ENCODE measurements at places on chromosomes 11 and 22. TPM values are rescaled to one million over a fixed set of nuclear protein-coding genes. Genes with fewer than 3 reads are reported as not detected.

MS4A4E gene
- not detected for polyA plus RNA-seq

RFPL2 gene
- polyA plus RNA-seq: 0.40 TPM

APOL6 gene
- not detected for polyA plus RNA-seq

GGTLC2 gene
- polyA plus RNA-seq: not detected

WNT7B gene
- not detected for polyA plus RNA-seq

- DNase-seq: no peak
These were observed 357.0 kb downstream of the LRRC4C start for GRCh38 chr11:41102471-41102870.

MICALL1 gene
- polyA plus RNA-seq: 10.2 TPM

TIMP3 gene
- polyA plus RNA-seq: 85.9 TPM

DNA sequence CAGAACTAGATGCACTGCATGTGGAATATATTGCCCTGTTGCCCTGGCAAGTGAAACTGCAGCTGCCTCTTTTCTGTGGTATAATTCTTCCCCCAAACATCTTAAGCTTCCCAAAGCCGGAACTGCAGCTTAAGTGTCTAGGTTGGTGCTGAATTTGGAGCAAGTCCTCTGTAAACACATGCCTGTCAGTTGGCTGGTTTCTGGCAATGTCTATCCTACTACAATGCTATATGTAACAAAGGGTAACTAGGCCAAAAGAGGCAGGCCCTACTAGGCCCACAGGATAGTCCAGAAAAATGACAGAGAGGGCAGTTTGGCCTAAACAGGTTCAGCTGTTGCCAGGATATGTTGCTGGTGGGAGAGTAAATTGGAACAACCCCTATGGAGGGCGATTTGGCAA, 27.9 kb downstream of the ASCC2 start:
- peak; percentile 8 for DNase-seq

GRCh38 chr22:23774114-23774921, 1.7 kb downstream of the MMP11 start:
- DNase-seq: no peak

GRCh38 chr11:69393178-69393832, 88.2 kb upstream of the LINC01488 start:
- DNase-seq: no peak

MDK gene
- polyA plus RNA-seq: 3,769 TPM

- DNase-seq: no peak
These were observed 256.3 kb upstream of the ARHGAP20 start for GRCh38 chr11:110968348-110969062.

DNA sequence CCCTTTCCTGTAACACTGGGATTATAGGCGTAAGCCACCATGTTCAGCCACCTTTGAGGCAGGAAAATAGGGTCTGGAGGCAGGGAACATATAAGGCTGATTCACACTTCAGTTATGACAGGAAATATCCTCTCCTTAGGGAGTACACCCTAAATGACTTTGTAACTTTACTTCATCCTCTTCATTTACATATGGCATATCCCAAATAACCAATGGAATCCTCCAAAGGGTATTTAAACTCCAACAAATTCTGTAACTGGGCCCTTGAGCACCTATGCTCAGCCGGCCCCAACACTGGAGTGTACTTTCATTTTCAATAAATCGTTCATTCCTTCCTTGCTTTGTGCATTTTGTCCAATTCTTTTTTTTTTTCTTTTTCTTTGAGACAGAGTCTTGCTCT, 1.6 kb upstream of the KAT5 start:
- DNase-seq: no peak

- no peak for DNase-seq
These were observed 4.3 kb upstream of the FLI1 start for GRCh38 chr11:128689591-128689947.

DNA sequence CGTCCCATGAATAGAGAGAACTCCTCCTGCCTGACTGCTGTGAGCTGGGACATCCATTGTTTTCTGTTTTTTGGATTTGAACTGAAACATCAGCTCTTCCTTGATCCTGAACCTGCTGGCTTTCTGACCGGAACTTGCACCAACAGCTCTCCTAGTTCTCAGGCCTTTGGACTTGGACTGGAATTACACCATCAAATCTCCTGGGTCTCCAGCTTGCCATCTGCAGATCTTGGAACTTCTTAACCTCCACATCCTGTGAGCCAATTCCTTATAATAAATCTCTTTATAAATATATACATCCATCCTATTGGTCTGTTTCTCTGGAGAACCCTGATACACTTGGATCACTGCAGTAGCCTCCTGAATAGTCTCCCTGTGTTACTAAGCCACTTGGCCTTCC, 42.1 kb downstream of the HTR3A start:
- DNase-seq: no peak

NUCB2 gene
- polyA plus RNA-seq: 120 TPM

DNA sequence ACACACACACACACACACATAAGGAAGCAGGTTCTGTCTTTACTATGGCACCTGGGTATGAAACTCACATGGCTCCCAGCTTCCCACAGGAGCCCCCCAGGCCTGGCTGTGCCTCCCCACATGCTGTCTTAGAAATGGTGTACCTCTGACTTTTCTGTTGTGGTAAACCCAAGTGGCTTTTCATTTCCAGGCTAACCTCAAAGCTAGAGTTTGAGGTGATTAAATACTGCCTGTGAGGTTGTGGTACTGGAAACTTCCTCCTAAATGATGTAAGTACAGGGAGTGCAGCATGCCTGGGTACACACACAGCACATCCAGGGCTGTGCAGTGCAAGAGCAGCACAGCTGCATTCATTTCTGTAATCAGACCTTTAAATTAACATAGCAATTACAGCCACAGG, 34.4 kb downstream of the ME3 start:
- no peak for DNase-seq

GRCh38 chr11:57279116-57279515, 42.1 kb upstream of the APLNR start:
- DNase-seq: no peak

DNA sequence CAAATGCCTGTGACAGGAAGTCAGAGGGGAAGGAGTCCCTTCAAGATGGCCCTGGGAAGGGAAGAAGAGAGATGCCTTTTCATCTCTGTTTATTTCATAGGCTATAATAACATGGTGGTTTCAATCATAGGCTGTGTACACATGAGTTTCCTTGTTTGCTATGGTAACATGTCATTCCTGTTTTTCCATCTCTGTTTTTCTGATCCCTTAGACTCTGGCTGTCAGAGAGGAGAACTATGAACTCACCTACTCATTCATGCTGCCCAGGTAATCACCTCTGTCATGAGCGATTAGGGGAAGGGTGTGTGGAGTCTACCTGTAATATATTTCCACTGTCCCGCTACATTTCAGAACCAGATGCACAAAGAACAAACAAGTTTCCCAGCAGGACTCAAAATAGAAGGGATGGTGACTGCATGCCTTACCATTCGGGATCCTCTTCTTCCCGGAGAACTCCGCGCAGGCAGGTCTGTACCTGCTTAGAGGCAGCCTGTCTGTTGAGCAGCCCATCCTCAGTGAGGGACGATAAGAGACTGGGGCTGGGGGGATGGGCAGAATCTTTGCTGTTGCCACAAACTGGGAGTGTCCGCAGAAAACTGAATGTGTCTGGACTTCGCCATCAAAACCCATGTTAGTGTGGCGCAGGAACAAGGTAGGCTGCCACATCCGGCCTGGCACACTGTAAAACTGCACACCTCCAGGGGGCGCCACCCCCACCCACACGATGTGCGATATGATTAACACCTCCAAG, 7.1 kb upstream of the PEX26 start:
- no peak for DNase-seq

GRCh38 chr22:21451545-21452520, 15.4 kb upstream of the TMEM191C start:
- no peak for DNase-seq

DNA sequence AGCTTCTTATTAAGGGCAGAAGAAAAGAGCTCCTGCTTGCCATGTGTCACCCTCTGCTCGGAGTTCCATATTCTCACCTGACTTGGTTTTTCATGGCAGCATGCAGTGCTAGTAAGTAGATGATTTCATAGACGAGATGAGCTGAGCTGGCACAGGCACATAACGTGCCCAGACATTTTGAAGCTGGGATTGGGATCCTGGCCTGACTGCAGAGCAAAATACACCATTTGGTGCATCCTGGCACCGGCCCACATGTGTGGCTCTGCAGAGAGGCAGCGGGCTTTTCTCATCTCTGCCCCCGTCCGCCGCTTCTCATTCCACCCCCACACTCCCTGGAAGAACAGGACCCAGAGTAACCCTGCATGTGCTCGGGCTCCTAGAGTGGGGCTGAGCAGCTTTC, 24.8 kb downstream of the FAM118A start:
- no peak for DNase-seq

GRCh38 chr11:18393581-18394274, 635 bp upstream of the LDHA start:
- DNase-seq: peak; percentile 19

DNA sequence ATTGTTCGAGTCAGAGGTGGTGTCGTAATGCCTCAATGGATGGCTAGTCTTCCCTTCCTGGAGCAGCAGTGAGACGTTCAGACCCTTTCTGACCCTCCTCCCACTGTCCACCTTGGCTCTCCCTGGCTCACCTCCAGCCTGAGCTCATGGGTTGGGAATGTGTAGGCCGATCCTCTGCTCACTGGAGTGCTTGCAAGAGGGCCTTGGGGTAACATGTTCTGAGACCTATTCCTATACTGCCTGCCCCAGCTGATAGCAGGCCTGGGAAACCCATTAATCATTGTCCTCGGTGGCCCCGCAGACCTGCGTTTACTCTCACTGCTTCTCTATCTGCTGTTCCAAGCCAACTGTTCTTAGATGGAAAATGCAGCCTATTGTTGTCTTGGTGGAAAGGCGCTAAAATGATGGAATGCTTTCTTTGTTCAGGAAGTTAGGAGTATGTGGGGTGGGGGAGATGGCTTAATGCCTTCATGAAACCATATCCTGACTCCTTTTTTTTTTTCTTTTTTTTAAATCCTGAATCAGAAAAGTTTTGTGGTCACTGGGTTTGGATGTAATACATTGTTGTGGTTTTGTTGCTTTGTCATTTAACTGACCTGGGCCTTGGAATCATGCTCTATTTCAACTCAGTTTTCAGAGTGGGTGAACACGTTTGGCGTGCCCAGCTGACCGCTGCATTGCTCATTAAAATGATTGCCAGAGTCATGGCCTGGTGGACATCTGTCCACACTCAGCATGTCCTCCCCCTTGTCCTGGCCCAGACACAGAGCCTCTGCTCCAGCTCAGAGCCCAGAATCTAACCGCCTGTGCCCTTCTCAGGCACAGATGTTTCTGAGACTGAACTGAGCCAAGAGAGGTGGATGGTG, 72.5 kb downstream of the MICAL2 start:
- DNase-seq: peak; percentile 90

CWF19L2 gene
- polyA plus RNA-seq: 4.5 TPM

DNA sequence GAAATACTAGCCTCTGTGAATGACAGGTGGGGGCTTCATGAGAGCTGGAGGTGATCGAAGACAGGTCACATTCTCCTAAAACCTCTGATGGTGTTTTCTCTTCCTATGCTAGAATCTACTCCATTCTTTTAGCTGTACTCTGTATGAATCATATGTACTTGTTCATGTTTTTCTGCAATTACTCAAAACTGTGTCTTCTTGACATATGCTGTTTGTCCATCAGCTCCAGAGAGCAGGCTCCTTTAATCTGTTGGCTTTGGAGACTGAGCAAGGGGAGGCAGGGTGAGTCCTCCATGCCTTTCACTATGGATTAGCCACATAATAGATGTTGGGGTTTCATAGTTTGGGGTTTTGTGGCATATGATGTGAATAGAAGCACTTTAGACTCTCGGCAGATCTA, 598.8 kb downstream of the NTM start:
- DNase-seq: no peak

MS4A6E gene
- not detected for polyA plus RNA-seq

PIWIL4 gene
- polyA plus RNA-seq: 2.3 TPM

JHY gene
- polyA plus RNA-seq: 2.5 TPM

GRCh38 chr11:25775603-25776002, 556.3 kb upstream of the ANO3 start:
- no peak for DNase-seq

GRCh38 chr11:11706028-11706427, 84.2 kb upstream of the GALNT18 start:
- no peak for DNase-seq

TEX12 gene
- polyA plus RNA-seq: not detected

DNAJB7 gene
- 0.39 TPM for polyA plus RNA-seq

DNA sequence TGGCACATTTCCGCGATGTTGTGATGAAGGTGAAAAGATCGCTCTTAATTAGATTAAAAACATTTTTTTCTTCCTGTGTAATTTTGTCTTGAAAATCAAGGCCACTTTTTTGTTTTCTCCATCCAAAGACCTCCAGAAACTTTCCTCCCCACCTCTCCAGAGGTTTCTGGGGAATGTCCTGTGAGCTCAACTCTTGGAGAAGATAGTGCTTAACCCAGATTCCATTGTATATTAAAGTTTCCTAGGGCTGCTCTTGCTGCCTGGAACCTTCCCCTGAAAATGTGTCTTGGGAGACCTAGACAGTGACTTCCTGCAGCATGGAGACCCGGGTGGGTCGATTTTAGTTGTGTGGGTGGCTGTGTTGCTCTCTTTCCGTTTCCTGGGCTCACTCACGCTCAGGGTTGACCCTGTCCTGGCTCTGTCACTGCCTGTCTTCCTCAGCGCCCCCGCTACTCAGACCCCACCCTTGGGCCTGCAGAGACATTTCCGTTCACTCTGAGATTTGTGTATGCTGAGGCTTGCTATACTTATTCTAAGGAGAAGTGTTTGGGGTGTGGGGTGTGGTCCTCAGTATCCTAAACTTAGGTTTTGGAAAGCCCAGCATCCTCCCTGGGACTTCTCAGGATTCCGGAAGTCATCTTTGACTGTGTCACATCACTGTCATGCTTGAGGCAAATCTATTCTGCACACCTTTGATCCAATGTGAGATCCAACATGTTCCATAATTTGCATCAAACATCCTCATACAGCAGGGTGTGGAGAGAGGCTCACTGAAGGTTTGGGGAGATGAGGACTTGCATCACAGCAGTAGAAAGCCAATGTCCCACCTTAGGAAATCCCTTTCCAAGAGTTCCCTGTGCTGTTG, 47.2 kb downstream of the KCNQ1OT1 start:
- no peak for DNase-seq

GRCh38 chr11:26891501-26891900, 102.4 kb upstream of the FIBIN start:
- no peak for DNase-seq

CCT8L2 gene
- not detected for polyA plus RNA-seq

AQP11 gene
- polyA plus RNA-seq: 2.7 TPM

TPBGL gene
- 0.56 TPM for polyA plus RNA-seq

- no peak for DNase-seq
These were observed 53.2 kb downstream of the GLYATL1 start for GRCh38 chr11:58992489-58992888.

DNA sequence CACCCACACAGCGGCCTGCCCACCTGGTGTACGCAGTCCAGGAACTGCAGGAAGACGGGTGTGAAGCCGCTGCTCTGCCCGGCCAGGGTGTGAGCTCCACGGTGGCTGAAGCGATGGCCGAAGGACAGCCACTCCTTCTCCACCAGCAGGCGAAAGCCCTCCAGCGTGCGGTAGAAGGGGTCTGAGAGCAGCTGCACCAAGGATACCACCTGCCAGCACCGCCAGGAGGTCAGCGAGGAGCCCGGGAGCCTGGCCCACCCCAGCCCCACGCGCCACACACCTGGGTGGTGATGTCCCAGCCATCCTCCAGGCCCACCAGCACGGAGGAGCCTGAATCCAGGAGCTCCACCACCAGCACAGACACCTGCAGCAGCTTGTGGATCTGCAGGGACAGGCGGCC, 19.6 kb downstream of the SBF1 start:
- DNase-seq: no peak

- DNase-seq: no peak
These were observed 22.6 kb upstream of the RCN1 start for GRCh38 chr11:32068134-32068870.

- no peak for DNase-seq
These were observed 3.2 kb upstream of the PIWIL4 start for GRCh38 chr11:94563848-94564467.

Measured in cardiac muscle cell (in vitro differentiated cells and primary cell).